Stimulated activated CD8-positive, alpha-beta memory T cell treated with anti-CD3 and anti-CD28 coated beads, Interleukin-4, amount 100 ng/mL, for 4 hours (primary cell): ENCODE measurements at places on chromosomes 6 and 20.

- no peak for DNase-seq
Observed at GRCh38 chr20:47263465-47264084, 92.9 kb downstream of the ZMYND8 start.

DNA sequence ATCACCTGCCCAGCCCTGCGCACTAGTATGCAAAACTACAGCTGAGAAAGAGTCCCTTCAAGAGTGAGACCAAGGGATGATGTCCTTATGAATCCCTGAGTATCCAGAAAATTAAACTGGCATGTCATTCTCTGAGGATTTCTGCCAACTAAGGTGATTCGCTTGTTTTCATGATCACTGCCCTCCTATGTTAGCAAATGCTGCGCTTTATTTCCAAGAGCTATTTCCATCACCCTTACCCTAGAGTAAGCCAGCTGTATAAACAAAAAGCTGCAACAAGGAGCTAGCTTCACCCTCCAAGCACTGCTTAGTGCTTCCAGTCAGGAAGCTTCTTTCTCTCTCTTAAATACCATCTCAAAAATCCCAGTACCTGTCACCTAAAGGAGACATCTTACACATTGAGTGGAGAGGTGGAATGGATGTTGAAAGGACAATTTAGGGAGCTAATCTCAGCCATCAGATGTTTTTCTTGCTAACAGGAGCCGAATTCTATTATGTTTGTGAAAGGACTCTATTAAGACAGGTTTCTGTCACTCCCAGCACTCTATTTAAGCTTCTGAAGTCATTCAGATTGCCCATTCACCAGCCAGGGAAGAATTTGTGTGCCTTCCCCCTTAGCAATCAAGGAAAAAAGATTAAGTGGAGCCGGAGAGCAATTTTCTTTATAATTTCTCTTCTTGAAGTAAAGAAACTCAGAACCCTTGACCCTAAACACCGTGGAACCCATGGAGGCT, 322.2 kb downstream of the NRN1 start:
- no peak for DNase-seq

DNA sequence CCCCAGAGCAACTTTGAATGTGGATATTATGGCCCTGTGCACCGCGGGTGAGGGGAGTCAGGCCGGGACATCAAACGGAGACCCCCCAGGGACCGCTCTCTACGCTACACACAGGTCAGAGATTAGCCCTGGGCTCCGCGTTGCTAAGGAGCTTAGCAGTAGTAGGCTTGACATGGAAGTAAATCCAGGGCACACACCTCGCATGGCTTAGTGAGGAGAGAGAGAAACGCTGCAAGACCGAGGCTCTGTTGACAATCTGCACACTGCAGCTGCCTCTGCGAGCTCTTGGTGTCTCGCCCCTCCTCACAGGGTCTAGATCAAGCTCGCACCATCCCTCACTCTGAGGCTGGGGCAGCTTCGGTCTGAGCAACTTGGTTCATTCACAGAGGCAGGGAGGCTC, 116.1 kb upstream of the CDH4 start:
- DNase-seq: no peak

- DNase-seq: no peak
Observed at GRCh38 chr20:20568604-20569205, 143.7 kb downstream of the RALGAPA2 start.

- DNase-seq: no peak
Observed at GRCh38 chr6:106553440-106553839, 75.9 kb downstream of the RTN4IP1 start.

DNA sequence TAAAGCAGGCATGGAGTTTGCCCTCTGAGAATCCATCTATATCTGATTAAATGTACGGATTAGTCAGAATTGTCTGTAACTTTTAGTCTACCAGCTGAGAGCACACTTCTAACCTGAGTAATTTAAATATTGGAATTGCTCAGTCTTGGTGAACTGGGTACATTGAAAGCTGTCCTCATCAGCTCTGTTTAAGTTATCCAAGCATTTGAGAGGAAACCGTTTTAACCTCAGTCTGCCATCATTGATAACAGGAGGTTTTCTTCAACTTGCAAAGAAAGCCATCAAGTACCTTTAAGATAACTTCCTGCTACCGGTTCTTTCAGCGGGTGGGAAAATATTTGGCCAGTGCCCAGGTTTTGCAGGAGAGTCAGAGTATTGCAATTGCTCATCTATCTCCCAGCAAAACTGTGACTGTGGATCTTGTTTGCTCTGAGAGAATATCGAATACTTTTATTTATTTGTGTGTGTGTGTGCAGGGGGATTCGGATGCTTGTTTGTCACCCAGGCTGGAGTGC, 31.1 kb upstream of the F13A1 start:
- no peak for DNase-seq
